ENCODE measurements at places on chromosomes 4 and X. TPM values are rescaled to one million over a fixed set of nuclear protein-coding genes. Genes with fewer than 3 reads are reported as not detected.

NRK gene
- total RNA-seq: not detected

C4orf54 gene
- total RNA-seq: not detected

DCAF12L1 gene
- total RNA-seq: 2.0 TPM

- DNase-seq: peak; percentile 77
Observed at GRCh38 chr4:118836301-118837120, 585 bp upstream of the SEC24D start.

DNA sequence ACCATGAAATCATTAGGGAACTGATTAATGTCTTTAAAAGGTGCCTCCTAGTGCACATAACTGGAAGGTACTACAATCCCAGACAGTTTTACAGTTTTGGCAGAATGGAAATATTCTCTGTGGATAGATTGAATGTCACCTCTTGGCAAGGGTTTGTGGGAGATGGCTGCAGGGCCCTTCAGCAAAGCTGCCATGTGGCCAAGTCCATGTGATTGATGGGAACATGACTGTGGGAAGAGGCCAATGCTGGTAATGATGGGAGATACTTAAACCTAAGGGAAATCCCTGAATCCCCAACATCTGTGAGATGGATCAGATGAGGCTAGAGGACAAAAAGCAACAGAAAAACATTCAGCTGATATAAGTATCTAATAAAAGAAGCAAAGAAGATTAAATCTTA lies 493.7 kb downstream of the MAGEE1 start:
- DNase-seq: no peak

GRCh38 chr4:89142691-89143669 lies 31.6 kb downstream of the TIGD2 start:
- DNase-seq: no peak

- peak; percentile 65 for DNase-seq
Observed at GRCh38 chr4:5165420-5166369, 114.4 kb downstream of the STK32B start.

ZNF711 gene
- 34.7 TPM for total RNA-seq

PLXNA3 gene
- 9.6 TPM for total RNA-seq

MSL3 gene
- 21.9 TPM for total RNA-seq

GRCh38 chr4:4386296-4386735 lies 586 bp upstream of the NSG1 start:
- peak; percentile 65 for DNase-seq

- DNase-seq: no peak
Observed at GRCh38 chr4:20086067-20086798, 165.5 kb upstream of the SLIT2 start.

DNA sequence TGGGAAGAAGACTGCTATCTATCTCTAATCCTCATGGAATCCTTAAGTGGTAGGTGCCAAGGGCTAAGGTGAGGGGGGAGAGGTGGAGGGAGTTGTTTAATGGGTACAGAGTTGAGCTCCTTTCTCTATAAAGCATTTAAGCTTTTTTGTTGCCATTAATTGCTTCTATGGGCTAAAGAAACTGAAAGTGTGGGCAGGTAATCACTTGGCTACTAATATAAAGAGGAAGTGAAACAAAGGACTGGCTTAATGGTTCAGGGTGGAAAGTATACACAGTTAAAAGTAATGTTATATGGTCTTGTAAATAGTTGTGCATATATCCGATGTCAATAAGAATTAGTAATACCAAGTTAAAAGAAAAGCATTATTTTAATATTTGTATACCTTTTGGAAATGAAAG lies 83.9 kb downstream of the POLA1 start:
- no peak for DNase-seq

DNA sequence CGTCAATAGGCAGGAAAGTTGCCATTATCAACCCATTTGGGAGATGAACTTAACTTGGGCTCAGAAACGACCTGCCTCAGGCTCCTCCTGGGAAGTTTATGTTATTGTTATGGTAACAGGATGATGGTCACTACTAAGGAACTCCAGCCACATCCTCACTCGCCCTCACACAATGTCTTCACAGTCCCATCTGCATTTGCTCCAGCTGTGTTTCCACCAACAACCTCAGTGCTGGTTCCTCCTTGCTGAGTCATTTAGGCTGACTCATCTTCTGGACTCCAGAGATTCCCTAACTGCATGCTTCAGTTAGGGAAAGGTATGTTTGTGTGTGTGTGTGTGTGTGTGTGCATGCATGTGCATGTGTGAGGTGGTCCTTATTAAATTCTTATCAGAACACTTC lies 293.4 kb upstream of the BOD1L1 start:
- no peak for DNase-seq

- DNase-seq: no peak
Observed at GRCh38 chrX:69815519-69815918, 199.6 kb downstream of the EDA start.

- DNase-seq: no peak
Observed at GRCh38 chrX:18929775-18930174, 54.1 kb downstream of the PHKA2 start.

GRCh38 chrX:66110112-66110511 lies 53.9 kb upstream of the HEPH start:
- peak; percentile 9 for DNase-seq

DNA sequence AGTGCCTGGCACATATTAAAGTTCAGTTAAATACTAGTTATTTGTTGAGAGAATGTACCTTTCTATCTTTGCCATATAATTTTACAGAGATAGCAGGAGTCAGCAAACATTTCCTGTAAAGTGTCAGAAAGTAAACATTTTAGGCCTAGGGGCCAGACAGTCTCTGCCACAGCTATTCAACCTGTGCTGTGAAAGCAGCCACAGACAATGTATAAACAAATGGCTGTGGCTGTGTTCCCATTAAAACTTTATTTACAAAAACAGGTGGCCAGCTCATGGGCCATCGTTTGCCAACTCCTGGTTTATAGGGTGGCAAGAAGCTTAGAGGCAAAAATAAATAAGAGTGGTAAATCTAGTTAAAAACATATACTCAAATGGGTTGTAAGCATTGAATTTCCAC lies 34.0 kb upstream of the BRS3 start:
- no peak for DNase-seq

Measured in neural progenitor cell (in vitro differentiated cells).